Umbilical cord (tissue), 2 donors: ENCODE measurements at places on chromosomes 1 and 21.

DNA sequence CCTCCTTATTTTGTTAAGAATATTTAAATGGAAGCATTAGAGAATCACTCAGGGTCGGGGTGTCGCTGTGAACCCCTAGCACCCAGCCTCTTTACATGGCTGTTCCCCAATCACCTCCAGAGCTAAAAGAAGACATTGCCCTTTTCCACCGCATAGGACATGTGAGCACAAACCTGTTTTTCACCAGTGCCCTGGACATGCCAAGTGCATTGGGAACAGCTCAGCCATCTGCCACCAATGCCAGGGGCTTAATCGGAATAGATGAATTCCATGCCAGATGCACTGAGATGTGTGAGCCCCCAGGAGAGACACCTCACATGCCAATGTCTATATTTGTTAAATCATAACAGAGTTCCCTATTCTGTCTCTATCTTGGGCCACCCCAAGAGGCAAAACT lies 33.3 kb downstream of the EIF2D start:
- no peak for DNase-seq

- DNase-seq = no peak
Measured at GRCh38 chr1:4986306-4986705, 331.9 kb downstream of the AJAP1 start.

DNA sequence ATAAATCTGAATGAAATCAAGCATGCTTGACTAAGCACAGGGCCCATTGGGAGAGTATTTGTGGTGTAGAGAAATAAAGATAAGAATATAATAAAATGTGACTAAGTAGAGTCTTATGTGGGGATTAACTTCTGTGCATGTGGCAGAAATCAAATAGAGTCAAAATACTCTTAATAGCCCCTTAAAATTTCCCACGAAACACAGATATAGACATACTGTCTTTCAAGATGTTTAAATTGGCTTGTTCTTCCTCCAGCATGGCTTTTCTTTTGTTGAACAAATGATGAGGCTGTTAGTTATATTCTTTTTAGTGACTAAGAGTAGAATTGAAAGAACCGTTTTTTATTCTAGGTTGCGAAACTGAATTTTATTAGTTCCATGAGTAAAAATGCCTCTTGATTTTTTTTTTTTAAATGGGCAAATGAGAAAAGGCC lies 112.3 kb downstream of the RPS6KC1 start:
- no peak for DNase-seq

DNA sequence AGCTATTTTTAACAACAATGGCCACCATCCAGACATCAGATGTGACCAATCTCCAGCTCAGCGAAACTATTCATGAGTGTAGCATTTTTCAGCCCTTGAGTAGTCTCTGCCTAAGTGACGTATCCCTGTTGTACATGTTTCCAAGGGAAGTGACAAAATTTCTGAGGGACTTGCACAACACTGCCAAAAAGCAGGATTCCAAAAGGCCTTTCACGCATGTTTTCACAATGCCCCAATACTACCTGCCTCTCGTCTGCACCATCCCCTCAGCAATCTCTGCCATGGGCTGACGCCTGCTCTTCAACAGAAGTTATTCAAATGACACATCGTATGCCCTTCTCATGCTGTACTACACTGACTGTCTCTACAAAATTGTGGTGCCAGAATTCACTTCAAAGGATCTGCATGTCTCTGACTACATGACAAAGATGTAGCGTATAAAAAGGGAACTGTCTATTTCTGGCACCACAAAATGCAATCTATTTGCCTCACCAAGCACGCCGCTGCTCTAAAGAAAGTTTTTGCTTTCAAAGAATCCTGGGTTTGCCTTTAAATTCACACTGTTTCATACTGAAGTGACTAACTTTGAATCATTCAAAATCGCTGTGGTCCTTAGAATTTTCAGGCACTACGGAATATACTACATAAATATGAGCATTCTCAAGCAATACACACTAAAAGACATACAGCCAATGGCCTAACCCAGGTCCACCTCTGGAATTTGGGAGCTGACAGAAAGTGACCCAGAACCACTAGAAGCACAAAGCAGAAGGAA lies 32.9 kb downstream of the JAK1 start:
- peak; percentile 26 for DNase-seq

DNA sequence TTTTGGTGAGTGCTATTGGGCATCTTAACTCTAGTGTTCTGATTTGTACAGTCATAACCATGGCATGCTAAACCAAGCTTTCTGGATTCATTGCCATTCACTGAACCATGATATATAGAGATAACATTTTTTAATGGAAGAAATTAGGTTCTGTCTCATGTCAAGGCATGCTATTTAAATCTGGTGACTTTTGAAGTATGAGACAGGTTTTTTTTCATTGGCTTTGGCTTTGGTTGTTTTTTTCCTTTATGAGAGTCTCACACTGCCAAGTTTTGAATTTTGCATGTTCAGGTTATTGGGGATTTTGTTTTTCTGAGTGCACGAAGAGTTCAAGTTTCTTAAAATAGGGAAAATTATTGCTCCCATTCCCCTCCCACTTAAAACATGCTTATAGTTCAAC lies 141.3 kb upstream of the ADAMTS5 start:
- DNase-seq = peak; percentile 92

DNA sequence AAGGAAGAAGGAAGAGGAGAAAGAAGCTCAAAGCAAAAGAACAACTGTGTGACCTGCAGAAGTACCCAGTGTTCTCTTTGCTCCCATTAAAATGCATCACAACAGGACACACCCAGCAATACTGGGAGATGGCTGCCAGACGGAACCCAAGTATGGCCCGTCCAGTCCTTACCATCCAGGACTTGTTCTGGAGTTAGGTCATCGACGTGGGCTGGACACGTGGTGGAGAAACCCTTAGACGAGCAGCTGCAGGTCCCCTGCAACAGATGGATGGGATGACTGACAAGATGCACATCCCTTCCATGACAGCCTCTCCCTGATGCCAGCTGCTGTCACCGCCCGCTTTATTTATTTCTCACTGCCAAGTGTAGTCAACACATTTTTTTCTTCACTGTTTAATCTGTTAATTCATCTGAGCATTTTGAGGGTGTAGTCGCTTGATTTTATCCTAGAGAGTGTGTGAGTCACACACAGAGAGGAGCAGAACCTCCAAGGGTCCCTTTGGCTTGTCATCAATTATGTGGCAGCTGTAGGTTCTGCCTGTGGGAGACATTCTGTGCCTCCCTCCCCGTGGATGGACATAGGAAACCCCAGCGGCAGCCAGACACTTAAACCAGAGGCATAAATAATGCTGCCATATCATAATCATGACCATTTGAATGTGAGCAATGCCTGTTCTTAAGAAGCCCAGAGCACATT lies 80.9 kb downstream of the ABCA4 start:
- DNase-seq = peak; percentile 88

DNA sequence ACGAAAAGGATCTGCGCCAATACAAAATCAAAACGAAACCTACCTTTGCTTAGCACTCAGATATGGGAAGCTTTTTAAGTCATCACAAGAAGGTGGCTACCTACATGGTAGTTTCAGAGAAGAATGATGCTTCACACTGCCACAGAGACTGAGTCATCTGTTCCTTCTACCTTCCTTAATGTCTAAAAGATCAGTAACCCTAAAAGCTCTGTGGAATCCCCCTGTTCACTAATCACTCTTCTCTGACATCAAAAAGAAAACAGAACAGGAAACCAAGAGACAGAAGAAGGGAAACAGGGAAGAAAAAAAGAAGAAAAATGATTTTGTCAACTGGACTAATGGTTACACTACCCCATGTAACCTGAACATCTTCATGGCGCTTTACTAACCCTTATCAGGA lies 177.2 kb downstream of the SMYD3 start:
- DNase-seq = no peak

GRCh38 chr1:169546087-169546995 lies 39.9 kb downstream of the F5 start:
- DNase-seq = peak; percentile 79
